T-helper 2 cell (primary cell): ENCODE measurements at places on chromosomes 13 and 19.
A peak's percentile ranks its signal among the peaks of the same experiment; 100 is the strongest.

- no peak for DNase-seq
These were observed 251.2 kb upstream of the SGCG start for GRCh38 chr13:22929381-22930126.

GRCh38 chr13:74973935-74974879 is 507.8 kb downstream of the TBC1D4 start:
- DNase-seq = no peak

- no peak for DNase-seq
These were observed 159.6 kb upstream of the ATXN8OS start for GRCh38 chr13:69948016-69948415.

DNA sequence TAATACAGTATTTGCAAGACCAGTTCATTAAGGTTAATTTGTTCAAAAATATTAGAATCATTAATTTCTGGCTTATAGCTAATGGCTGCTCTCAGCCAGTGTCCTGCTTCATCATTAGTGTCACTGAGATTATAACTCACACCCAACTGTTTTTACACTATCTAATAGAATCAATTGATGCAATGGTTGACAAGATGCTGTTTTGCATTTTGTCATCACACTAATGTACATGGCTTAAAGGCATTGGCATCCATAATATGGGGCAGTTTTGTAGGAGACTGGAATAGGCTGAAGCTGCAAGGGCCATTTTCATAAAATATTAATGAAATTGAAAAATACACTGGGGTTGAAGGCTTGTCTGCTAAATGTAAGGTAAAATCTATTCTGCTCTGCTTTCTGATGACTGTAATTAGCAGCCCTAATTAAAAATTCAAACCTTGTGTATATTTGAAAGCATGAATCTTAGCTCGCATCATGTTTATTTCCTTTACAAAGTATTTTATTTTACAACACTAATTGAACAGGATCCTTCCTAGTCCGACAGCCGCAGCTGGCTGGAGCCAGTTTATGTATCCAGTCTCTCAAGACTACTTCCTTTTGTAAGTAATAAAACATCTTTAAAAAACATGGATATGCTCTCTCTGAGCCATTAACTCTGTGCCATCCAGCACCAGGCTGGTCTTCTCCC is 296.7 kb downstream of the POU4F1 start:
- DNase-seq = no peak

GRCh38 chr13:59495299-59495698 is 668.4 kb downstream of the DIAPH3 start:
- DNase-seq = no peak

GRCh38 chr13:25080773-25081172 is 15.2 kb upstream of the PABPC3 start:
- DNase-seq = no peak

- peak; percentile 84 for DNase-seq
These were observed 689 bp downstream of the ING1 start for GRCh38 chr13:110713981-110714796.

GRCh38 chr19:16465239-16465638 is 6.5 kb downstream of the EPS15L1 start:
- DNase-seq = no peak

GRCh38 chr13:32878163-32878562 is 138.1 kb upstream of the KL start:
- no peak for DNase-seq
